ENCODE measurements at places on chromosomes 5 and 9. TPM values are rescaled to one million over a fixed set of nuclear protein-coding genes. Genes with fewer than 3 reads are reported as not detected.
A peak's percentile ranks its signal among the peaks of the same experiment; 100 is the strongest.

Gene GAS1
- total RNA-seq = 304 TPM

Gene CCDC69
- 0.78 TPM for total RNA-seq

Gene TRPM3
- total RNA-seq = not detected

Gene SLCO4C1
- total RNA-seq = 0.11 TPM

Gene C8G
- 1.3 TPM for total RNA-seq

Gene UNC5A
- not detected for total RNA-seq

DNA sequence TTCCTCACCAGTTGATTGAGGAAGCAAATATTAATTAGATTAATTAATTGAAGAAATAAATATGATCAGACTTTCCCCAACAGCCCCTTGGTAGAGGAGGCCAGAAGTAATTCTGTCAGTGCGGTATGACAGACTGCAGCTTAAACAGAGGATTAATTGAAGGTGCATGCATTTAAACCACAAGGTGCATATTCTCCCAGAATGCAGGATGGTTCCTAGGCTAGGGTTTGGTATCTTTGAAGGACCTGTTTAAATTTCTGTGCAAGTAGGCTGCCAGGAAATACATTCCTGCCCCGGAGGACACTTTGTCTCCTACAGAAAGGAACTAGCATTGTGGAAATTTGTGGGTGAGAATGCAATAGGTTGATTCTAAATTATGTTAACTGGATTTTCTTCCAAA lies 50.5 kb upstream of the PALM2AKAP2 start:
- peaks cover 28% of the 10 kb centered on the region for H3K4me1 ChIP-seq
- no peak overlapping the region for H3K4me3 ChIP-seq
- H3K27ac ChIP-seq = no peak overlapping the region

DNA sequence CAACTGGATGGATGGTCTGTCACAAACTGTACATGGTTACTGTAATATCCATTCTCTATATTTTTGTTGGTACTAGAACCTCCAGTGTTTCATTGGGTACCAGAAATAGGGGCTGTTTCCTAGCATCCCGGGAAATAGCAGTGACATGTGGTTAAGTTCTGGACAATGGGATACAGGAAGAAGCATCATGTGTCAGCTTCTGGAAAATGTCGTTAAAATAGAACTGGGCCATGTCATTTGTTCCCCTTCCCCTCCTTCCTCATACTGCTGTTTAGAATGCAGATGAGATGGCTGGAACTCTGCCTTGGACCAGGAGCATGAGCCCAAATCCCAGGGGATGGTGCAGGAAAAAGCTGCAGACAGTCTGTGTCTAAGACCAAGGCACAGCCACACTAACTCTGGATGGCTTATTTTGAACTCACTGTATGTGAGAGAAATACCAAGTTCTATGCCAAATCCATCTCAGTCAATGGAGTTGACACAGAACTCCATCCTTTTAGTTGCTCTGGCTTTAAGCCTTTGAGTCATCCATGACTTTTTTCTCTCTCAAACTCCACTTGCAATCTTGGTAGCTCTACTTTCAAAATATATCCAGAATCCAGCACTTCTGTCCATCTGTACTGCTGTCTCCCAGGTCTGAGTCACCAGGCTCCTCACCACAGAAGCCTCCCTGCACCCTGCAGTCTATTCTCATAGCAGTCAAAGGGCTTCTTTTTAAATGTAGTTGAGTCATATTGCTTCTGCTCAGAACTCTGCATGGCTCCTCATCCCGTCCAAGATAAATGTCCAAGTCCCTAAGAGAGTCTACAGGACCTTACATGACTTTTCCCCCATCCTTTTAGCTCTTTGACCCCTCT lies 184.2 kb downstream of the NSG2 start:
- peaks cover 2% of the 10 kb centered on the region for H3K27me3 ChIP-seq
- no peak overlapping the region for H3K4me3 ChIP-seq
- no peaks in the 10 kb centered on the region for H3K4me1 ChIP-seq
- no peaks in the 10 kb centered on the region for H3K36me3 ChIP-seq
- DNase-seq = no peak

DNA sequence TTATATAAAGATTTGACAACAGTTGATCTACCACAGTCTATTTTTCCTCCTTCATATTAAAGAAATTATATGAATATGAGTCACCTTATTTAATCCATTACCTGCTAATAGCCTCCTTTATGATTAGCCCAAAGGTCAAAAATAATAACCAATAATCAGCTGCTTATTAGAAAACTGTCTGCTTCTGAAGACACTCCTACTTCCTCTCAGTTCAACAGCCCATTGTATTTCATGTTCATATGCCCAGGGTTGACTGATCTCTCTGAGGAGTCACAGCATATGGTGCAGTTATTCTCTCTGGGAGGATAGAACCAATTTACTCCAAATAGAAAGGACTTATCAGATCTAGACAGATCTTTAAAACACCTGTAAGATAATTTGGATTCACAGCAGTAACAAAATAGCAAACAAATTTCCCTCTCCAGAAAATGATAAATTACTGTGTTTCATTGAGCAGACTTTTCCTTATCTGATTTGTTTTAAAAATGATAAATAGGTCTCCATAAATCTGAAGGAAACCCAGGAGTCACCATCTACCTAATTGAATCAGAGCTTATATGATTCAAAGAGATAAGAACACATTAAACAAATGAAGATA lies 180.4 kb upstream of the ITGA1 start:
- H3K4me1 ChIP-seq = peaks cover 7% of the 10 kb centered on the region
- DNase-seq = no peak
- H3K27me3 ChIP-seq = peaks cover 48% of the 10 kb centered on the region
- H3K36me3 ChIP-seq = no peaks in the 10 kb centered on the region
- H3K27ac ChIP-seq = no peak overlapping the region
- no peak overlapping the region for H3K4me3 ChIP-seq

- no peaks in the 10 kb centered on the region for H3K36me3 ChIP-seq
- H3K4me3 ChIP-seq = no peak overlapping the region
- H3K27me3 ChIP-seq = peaks cover 2% of the 10 kb centered on the region
Measured at GRCh38 chr5:113292462-113292861, 142.3 kb downstream of the TSSK1B start.

- H3K27me3 ChIP-seq = no peaks in the 10 kb centered on the region
- no peaks in the 10 kb centered on the region for H3K36me3 ChIP-seq
- no peak overlapping the region for H3K4me3 ChIP-seq
Measured at GRCh38 chr5:17801595-17801994, 167.3 kb downstream of the TAF11L14 start.

GRCh38 chr9:91119679-91120078 lies 242.0 kb downstream of the AUH start:
- peak overlapping the region; percentile 90 for H3K27ac ChIP-seq
- peaks cover 46% of the 10 kb centered on the region for H3K4me1 ChIP-seq
- no peaks in the 10 kb centered on the region for H3K27me3 ChIP-seq
- DNase-seq = no peak

DNA sequence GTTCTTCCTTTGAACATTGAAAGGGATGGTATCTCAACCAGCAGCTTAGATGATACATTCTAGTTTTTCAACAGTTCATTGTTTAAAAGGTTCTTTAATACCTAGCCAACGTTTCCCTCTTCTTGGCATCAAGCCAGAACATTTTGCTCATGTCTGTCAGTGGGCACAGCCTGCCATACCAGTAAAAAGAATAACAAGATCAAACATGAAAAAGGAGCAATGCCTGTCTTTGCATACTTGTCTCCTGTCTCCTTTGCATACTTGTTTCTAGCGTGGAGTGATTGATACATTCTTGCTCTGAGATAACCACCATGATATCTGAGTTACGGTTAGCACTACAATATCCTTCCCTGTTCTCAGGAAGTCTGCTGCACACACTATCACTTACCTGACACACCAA lies 248.6 kb upstream of the DAPK1 start:
- H3K36me3 ChIP-seq = peaks cover 4% of the 10 kb centered on the region
- H3K27me3 ChIP-seq = no peaks in the 10 kb centered on the region
- DNase-seq = no peak
- no peak overlapping the region for H3K27ac ChIP-seq

DNA sequence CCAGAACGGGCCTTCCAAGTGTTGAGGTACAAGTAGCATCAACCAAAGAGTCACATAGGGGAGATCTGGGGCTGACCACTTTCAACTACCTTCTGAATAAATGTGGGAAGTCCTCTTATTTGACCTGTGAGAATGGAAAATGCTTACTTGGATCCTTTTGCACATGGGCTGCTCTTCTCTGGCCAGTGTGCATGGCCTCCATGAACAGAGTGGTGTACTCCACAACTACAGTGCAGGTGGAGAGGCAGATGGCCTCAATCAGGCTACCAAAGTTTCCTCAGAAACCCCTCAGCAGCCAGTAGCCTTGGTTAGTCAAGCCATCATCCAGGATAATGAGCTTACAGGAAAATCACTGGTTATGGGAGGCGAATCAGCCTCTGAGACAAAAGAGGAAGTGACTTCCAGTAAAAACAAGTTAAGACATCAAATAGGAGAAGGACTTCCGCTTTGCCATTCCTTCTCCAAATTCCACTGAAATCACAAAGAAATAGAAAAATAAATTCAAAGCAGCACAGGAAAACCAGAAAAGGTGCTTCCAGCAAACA lies 18.3 kb upstream of the FCHO2 start:
- no peaks in the 10 kb centered on the region for H3K36me3 ChIP-seq
- H3K27ac ChIP-seq = no peak overlapping the region
- no peak overlapping the region for H3K4me3 ChIP-seq
- peaks cover 13% of the 10 kb centered on the region for H3K4me1 ChIP-seq

DNA sequence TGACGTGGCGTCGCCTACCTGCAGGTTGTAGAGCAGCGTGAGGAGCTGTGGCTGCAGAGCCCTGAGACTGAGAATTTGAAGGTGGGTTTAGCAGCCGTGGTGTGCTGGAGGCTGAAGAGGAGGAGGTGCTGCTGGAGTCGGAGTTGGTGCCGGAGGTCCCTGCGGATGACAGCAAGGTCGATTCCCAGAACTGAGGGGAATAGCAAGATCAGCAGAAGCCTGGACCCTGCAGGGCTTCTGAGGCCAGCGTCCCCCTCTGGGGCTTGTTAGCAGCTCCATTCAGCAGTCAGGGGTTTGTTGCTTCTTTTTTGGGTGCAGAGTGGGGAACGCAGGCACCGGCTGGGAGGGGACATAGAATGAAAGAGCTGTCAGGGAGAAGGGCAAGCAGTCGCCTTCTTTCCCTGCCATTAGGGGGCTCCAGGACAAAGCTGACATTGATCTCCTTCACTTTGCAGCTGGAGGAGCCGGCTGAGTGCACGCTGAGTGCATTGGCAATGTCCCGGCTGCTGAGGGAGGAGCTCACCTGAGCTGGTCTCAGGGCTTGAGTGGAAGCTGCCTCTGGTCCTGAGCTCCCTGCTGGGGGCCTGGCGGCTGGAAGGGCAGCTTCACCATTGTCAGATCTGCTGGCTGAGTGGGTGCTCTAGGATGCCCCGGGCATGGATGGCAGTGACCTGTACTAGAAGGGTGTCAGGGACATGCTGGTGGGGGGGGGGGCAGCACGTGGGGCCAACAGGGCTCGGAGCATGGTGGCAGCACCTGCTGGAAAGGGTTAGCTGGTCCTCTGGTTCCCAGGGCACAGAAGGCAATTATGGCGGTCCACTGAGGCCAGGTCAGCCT lies 20.8 kb downstream of the OBP2B start:
- peaks cover 37% of the 10 kb centered on the region for H3K27me3 ChIP-seq
- no peak for DNase-seq
- no peak overlapping the region for H3K27ac ChIP-seq
- peaks cover 3% of the 10 kb centered on the region for H3K4me1 ChIP-seq

DNA sequence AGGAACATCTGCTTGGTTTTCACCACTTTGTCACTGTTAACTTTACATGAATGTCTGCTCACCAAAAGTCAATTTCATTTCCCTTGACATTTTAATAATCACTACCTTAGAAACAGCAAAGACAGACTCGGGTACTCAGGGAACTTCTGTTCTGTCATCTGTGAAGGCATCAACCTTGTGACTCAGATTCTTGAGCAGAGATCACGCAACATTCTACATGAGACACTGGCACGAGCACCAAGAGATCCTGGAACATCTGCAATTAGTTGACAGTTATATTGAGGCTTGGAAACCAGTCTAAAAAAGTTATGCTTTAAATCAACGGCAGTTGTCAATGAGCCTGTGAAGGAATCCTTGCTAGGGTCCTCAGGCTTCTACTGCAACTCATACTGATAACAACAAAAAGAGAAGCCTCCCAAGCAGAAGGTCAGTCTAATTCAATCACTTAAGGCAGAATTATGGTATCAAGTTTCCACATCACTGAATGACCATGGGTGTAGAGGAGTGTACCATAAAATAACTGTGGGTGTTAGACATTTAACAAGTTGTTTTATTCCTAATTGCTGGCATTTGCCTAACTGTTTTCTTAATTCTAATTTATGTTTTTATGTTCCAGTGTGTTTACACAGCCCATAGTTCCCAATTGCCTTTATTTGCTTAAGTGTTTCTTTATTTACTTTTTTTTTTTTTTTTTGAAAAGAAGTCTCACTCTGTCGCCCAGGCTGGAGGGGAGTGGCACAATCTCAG lies 3.3 kb upstream of the PBX3 start:
- DNase-seq = no peak
- no peaks in the 10 kb centered on the region for H3K36me3 ChIP-seq
- H3K27me3 ChIP-seq = no peaks in the 10 kb centered on the region
- no peak overlapping the region for H3K4me3 ChIP-seq
- peaks cover 8% of the 10 kb centered on the region for H3K4me1 ChIP-seq

- H3K4me3 ChIP-seq = no peak overlapping the region
- peaks cover 16% of the 10 kb centered on the region for H3K36me3 ChIP-seq
- peaks cover 53% of the 10 kb centered on the region for H3K4me1 ChIP-seq
Measured at GRCh38 chr5:109399092-109399759, 10.5 kb downstream of the PJA2 start.

Data from osteocyte (in vitro differentiated cells).